ENCODE measurements at places on chromosomes 1 and 21.

DNA sequence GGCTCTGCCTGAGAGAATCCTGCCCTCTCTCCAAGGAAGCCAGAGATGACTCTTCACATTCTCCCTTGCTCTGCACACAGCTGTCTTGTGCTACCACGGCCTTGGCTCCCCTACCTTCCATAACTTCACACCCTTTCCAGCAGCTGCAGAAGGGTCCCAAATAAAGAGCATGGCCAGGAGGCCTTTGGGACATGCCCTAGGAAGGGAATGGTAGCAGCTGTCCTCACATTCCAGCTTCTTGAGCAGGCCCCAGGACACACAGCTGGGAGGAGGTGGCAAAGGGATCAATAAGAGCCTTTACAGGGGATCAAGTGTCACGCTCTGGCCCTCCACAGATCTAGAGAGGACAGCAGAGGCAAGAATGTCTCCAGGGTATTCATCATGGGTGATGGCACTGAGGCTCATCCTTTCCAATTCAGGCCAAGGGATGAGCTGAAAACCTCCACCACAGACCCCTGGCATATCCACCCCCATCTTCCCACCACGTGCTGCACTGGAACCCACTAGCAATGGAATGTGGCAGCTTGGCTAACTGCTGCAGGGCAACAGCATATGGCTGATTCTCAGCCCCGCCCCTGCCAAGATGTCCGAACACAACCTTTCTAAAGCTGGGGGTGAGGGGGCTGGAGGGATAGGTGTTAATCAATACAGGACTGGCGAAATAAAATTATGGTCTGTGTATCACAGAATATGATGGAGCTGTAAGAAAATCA is 17.8 kb upstream of the RAB29 start:
- DNase-seq: no peak

DNA sequence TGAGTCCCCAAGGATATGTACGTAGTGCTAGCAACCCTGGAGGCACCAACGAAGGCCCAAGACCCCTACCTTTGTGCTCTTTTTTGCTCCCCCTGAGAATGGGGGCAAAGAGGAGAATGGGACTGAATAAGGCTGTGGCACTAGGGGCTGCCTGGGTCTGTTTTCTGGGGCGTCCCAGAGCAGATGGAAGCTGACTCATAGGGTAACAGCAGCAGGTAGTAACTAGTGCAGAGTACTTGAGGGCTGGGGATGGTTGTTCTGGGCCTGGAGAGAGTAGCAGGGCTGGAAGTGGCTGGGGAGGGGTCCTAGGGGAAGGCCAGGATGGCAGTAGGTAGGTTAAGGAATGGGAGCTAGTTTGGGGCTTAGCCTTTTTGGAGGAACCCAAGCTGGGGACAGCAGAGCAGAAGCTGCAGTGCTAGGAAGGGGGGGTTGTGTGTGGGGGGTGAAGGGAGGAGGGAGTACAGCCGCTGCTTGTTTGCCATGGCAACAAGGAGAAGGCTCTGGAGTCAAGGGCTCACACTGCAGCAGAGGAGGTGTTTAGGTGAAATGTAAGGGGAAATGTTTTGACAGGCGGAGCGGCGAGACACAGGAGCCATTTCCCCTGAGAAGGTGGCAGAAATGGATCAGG is 1.8 kb downstream of the NCDN start:
- DNase-seq: no peak

GRCh38 chr1:10830961-10831668 is 34.7 kb upstream of the CASZ1 start:
- DNase-seq: no peak

- DNase-seq: no peak
These were observed 1.3 kb downstream of the AMIGO1 start for GRCh38 chr1:109508001-109508872.

DNA sequence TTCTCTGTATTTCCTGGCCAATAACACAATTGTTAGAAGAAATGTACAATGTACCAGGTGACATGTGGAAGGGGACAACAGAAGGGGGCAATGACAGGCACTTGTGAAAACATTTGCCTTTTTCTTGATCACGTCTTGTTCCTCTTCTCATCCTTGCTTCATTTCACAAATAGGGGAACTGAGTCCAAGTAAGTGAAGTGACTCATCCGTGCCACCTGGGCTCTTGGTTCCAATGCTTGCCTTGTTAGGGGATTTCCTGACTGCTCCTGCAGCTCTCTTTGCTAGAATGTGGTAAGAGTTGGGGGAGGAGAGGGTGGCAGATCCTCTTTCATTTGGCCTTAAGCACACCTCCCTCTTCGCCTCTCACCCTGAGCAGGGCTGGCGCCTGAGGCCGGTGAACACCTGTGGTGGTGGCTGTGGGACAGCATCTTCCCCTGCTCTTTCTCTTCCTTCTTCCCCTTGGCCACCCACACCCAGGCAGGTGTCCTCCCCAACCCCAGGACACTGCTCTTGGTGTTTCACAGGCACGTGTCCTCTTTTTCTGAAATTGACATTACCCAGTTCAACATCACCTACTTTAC is 2.2 kb upstream of the RHEX start:
- peak; percentile 7 for DNase-seq

DNA sequence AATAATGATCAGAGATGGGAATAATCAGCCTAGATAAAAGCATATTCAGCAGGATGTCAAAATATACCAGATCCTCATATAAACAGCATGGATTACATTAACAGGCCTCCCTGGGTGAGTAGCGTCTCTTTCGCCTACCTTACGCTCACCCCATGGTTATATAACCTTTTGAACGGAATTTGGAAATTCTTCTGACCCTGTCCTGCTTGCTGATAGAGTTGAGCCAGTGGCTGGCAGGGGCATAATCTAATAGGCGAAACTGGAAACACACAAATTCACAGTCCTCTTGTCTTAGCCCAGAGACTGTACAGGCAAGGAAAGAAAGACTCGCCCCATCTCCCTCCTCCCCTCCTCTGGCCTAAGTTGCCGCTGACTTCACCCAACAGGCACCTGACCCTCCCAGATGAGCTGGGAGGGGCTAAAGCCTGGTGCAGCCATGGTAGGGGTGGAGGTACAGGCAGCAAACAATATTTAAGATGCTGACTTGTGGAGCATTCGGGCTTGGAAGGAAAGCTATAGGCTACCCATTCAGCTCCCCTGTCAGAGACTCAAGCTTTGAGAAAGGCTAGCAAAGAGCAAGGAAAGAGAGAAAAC is at the start of gene ANGPTL7:
Gene ANGPTL7 (plus strand): TSS at position 498 of the 594 bp plus-strand sequence. CDS start 225 bp downstream, outside the sequence.
- no peak for DNase-seq

DNA sequence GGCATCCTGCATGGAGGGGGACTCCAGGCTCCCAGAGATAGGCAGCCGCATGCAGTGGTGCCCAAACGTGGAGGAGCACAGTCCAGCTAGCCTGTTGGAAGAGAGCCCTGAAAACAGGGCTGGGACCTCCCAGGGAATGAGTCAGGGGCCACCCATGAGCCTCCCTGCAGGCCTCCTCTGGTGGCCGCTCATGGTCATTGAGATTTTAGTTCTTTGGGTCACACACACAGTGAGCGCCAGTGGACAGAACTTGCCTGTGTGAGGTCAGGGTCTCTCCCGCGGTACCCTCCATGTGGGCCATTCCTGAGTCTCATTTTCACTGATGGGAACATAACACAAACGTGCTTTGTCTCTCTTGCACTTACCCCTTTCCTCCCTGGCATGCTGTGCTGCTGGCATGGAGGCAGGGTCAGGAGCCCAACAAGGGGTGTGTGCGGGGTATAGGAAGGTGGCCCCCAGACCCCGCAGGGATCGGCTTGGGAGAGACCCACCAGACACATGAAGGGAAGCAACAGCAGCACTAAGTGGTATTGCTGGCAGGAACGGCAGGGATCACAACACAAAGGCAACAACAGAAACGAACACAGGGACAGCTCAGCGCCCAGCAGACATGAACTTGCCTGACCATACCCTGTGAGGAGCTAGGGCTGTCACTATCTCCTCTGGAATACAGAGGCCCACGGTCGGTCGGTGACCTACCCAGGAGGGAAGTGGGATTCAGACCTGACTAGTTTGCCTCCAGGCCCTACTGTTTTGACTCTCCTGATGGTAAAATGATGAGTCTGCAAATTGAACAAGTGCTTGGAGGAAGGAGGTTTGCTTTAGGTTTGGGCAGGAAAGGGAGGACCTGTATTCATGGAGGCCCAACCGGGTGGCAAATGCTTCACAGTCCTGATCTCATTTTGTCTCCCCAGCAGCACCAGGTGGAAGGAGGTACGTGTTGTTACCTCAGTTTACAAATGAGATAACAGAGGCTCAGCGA is 31.8 kb downstream of the ABCG1 start:
- DNase-seq: no peak

GRCh38 chr1:204904228-204904810 is 33.7 kb downstream of the NFASC start:
- no peak for DNase-seq

- DNase-seq: no peak
These were observed 69.5 kb downstream of the GRIK3 start for GRCh38 chr1:36964830-36965229.

DNA sequence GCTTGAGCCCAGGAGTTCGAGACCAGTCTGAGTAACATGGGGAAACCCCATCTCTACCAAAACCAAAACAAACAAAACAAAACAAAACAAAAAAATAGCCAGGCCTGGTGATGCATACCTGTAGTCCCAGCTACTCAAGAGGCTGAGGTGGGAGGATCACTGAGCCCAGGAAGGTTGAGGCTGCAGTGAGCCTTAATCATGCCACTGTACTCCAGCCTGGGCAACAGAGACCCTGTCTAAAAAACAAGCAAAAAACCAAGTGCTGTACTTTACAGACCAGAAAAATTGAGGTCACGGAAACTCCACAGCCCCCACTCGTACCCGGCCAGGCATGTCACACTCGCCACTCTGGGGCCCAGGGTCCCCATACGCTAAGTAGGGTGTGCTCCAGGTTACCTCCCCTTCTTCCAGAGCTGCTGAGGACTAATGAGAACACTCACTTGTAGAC is 22.9 kb downstream of the ATP2B4 start:
- no peak for DNase-seq

GRCh38 chr1:159968901-159969300 is 14.9 kb upstream of the SLAMF9 start:
- no peak for DNase-seq

GRCh38 chr1:218739426-218739825 is 394.3 kb downstream of the TGFB2 start:
- DNase-seq: no peak

DNA sequence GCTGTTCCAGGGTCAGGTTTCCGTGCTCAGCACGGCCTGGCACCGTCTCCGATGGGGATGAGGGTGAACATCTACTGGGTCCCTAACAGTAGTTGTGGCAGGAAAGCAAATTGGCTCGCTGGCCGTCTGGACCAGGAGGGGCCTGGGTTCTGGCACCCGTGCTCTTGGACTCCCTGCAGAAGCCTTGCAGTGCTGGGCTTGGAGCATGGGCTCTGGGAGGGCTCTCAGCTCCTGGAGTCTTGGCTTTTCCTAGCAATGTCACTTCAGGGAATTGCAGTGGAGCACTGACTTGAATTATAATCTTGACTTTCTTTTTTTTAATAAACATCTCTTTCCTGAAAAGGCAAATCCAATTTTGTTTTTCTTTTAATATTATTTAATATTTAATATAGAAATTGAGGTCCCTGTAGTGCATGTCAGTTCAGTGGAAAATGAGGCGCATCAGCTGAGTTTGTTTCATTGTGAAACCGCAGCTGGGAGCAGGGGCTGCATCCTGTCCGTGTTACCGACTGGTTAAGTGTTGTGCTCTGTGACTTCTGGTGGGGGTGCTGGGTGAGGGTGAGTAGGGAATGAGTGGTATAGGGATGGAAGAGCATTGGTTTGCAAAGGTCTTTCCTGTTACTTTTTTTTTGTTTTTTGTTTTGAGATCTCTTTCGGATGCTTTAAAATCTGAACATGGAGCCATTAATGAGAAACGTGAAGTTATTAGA is 64.1 kb downstream of the PEX14 start:
- DNase-seq: no peak

GRCh38 chr21:28674763-28675162 is 317.9 kb downstream of the LTN1 start:
- no peak for DNase-seq

DNA sequence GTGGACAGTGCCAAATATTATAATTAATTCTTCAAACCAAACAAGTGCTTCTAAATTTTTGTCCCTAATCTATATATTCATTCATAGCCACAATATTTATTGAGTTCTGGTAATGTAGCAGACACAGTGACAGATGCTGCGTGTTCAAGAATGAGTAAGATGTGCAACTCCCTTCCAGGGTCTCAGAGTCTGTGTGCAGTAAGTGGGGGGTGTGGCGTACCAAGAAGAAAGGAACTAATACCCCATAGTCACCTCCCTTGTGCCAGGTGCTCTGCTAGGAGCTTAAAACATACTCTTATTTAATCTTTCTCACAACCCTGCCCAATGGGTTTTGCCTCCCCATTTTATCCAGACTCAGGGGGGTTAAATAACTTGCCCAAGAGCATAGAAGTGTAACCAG is 358.7 kb downstream of the BARHL2 start:
- DNase-seq: no peak

- no peak for DNase-seq
These were observed 92.4 kb upstream of the DPT start for GRCh38 chr1:168821434-168821833.

GRCh38 chr1:230855886-230856285 is 12.4 kb downstream of the C1orf198 start:
- DNase-seq: no peak

GRCh38 chr21:45079351-45079750 is 5.0 kb downstream of the ADARB1 start:
- no peak for DNase-seq

- no peak for DNase-seq
These were observed 44.0 kb downstream of the MATN1 start for GRCh38 chr1:30679201-30679975.

DNA sequence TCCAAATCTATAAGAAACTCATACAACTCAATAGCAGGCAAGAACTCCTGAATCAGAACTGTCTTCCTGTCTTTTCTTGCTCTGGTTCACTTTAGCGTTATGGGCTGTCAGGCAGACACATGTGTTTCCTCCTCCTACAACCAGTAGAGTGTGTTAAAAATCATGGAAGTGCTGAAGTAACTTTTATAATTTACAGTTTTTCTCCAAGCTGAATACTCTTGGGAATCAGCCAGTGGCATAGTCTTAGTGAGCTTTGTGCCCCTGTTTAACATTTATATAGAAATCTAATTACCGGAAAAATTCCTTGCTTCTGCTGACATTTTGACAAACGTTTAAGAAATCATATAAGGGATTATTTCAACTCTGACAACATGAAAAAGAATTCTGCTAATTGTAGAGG is 113.1 kb upstream of the RGS18 start:
- DNase-seq: no peak

GRCh38 chr1:192859808-192860207 is 51.0 kb downstream of the RGS2 start:
- DNase-seq: no peak

DNA sequence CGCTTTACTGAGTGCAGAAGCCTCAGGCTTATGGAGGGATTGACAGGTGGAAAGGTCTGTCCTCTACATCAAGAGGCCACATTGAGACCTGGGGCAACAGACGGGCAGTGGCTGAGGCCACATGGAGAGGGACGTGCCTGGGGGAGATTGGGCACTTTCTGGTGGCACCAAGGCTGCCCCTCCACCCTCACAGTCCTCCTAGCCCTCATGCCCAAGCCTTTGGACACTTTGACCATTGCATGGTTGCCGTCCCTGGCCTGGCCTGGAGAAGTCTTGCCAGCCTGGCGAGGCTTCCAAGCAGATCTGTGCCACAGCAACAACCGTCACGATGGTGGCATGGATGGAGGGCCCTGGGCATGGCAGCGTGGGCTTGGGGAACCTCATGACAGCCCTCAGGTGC is 192.1 kb upstream of the VAMP3 start:
- DNase-seq: no peak

GRCh38 chr1:19044975-19045831 is 88.7 kb upstream of the IFFO2 start:
- DNase-seq: no peak

GRCh38 chr1:32163405-32163804 is 16.1 kb upstream of the TXLNA start:
- no peak for DNase-seq
